ENCODE measurements at places on chromosomes 3 and 15. TPM values are rescaled to one million over a fixed set of nuclear protein-coding genes. Genes with fewer than 3 reads are reported as not detected.

Gene GUCA1C
- total RNA-seq = not detected

Gene SMCO1
- total RNA-seq = not detected

Gene VGLL3
- total RNA-seq = 0.64 TPM

Gene RBP2
- not detected for total RNA-seq

Gene GPR27
- total RNA-seq = not detected

Gene MST1R
- 1.4 TPM for total RNA-seq

Gene AHSG
- not detected for total RNA-seq

Gene EPHA3
- total RNA-seq = 25.6 TPM

Measured in A375 (cell line).